ENCODE measurements at places on chromosomes 16 and 17.

GRCh38 chr17:2092253-2092652, 37.4 kb downstream of the HIC1 start:
- no peak for DNase-seq

- no peak for DNase-seq
Observed at GRCh38 chr16:952321-952720, 18.5 kb downstream of the LMF1 start.

DNA sequence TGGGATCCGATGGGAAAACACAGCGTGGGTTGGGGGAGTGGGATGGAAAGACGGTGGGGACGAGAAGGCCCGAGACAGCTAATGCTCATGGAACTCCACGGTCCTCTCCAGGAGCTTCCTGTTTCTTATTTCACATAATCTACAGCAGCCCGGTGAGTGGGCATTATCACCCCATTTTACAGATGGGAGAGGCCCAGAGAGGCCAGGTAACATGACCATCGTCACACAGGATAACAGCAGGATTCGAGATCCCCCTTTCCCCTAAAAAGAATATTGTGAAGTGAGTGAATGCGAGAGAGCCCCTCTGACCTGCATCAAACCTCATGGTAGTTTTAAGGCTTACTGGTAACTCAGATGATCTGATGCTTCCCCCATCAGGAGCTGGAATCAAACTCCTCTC, 12.0 kb downstream of the CIBAR2 start:
- no peak for DNase-seq

- no peak for DNase-seq
Observed at GRCh38 chr17:8162997-8163977, 539 bp upstream of the VAMP2 start.

GRCh38 chr16:77816293-77816692, 27.9 kb downstream of the VAT1L start:
- DNase-seq: no peak

- no peak for DNase-seq
Observed at GRCh38 chr16:49548325-49548970, 174.8 kb downstream of the C16orf78 start.

GRCh38 chr16:77191259-77191969, 424 bp downstream of the MON1B start:
- DNase-seq: peak; percentile 26

- DNase-seq: no peak
Observed at GRCh38 chr17:8146381-8147140, 5.6 kb downstream of the PER1 start.

GRCh38 chr17:55567240-55568214, 56.3 kb upstream of the SMIM36 start:
- DNase-seq: no peak

DNA sequence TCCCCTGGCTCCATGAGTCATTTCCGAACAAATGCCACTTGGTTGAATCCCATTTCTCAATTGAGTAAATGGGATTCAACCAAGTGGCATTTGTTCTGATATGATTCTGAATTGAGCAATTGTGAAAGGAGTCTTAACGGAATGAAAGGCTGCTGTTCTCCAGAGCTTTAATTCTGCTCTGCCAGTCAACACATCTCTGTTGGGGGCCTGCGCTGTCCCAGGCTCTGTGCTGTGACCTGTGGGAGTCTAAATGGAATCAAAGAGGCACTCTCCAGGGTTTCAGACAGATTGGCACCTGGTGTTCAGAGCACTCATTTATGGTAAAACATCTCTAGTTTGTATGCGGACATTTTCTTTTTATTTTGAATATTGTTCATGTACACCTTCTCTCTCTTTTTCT, 126.2 kb downstream of the WSCD1 start:
- DNase-seq: no peak

- DNase-seq: no peak
Observed at GRCh38 chr17:8502126-8502525, 66.4 kb downstream of the NDEL1 start.

- no peak for DNase-seq
Observed at GRCh38 chr17:250487-251300, 69.2 kb upstream of the DOC2B start.

GRCh38 chr17:68318103-68318991, 27.1 kb downstream of the ARSG start:
- no peak for DNase-seq

DNA sequence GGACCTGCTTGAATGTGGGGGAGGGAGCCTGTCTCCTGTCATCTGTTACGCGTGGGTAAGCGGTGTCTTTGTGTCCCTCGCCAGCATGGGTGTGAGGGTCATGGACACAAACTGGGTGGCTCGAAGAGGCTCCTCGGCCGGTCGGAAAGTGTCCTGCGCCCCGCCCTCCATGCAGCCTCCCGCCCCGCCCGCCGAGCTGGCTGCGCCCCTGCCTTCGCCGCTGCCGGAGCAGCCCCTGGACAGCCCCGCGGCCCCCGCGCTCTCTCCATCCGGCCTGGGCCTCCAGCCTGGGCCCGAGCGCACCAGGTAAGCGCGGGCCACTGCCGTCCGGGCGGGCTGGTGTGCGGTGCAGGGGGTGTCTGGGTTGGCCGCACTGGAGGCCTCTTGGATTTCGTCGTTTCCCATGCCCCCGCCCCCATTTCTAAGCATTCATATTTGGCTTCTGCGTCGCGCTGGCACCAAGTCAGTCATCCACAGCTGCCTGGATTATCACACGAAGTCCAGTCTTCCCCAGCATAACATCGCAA, 43.8 kb downstream of the ELAC2 start:
- no peak for DNase-seq

DNA sequence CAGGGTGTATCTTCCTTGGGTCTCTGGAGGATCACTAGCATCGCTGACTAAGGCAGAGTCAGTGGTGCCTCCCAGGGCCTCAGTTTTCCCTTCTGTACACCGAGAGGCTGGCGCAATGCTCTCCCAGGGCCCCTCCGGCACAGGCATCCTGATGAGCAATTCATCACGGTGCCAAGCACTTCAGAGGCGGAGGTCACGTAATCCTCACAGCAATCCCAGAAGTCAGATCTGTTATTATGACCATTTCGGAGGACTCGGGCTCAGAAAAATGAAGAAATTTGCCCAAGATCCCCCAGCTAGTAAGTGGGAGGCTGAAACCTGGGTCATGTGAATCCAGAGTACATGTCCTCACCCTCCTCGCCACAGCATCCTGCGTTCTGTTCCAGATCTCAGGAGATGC, 46.5 kb downstream of the AIPL1 start:
- no peak for DNase-seq

GRCh38 chr17:50519141-50519834, 11.0 kb downstream of the MYCBPAP start:
- no peak for DNase-seq

DNA sequence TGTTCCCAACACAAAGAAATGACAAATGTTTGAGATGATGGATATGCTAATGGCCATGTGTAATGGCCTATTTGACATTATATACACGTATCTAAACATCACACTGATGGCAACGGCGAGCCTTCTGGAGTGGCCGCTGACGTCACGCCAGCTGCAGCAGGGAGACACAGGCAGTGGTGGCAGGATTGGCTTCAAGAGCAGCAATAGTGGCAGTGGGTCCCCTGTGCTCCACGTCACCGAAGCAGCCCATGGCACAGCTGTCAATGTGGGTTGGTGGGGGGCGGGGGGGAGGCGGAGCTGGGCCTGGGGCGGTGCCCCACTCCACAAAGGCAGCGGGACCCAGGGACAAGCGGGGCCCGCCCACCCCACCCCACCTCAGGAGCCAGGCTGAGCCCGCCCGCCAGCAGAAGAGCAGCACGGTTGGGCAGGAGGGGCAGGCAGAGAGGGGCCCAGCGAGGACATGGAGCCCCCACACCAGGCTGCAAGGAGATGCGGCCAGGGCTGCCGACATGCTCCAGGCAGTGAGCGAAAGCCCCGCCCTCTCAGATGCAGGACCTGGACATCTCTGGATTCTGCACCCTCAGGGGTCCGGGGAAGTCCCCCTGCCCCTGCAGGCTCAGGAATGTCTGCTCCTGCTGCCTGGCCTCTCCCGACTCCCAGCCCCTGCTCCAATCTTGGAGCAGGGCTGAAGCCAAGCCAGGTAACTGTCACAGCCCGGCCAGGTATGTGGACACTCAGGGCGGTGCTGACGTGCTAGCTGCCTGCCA, 64.6 kb downstream of the USP32 start:
- DNase-seq: no peak

- no peak for DNase-seq
Observed at GRCh38 chr16:12976496-12976895, 75.1 kb downstream of the SHISA9 start.

GRCh38 chr16:30351586-30352419, 3.3 kb downstream of the CD2BP2 start:
- no peak for DNase-seq

DNA sequence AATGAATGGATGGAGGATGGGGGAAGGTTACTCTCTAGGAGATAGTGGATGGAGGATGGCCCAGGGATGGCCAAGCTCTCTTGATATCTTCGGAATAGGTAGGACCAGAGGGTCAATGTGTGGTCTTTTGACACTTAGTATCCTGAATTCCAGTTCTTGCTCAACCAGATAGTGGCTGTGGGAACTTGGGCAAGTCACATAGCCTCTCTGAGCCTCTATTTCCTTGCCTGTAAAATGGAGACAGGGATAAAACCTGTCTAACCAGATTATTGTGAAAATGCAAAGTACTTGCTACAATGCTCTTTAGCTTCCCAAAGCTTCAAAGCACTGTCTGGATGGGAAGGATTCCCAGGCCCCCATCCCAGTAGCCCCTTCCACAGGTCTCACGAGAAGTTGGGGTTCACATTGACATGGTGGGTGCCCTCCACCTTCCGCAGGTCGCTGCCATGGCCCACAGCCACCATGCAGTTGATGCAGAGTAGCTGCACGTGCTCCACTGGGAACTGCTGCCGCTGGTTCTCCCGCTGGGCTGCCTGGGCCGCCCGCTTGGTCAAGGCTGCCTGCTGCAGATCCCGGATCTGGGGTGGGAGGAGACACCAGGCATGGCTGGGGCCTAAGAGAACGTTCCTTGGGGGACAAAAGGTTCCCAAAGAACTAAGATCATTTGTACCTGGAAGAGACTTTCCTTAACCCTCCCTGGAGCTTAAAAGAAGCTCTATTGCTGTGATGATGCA, 5.1 kb upstream of the ZNF385C start:
- no peak for DNase-seq

DNA sequence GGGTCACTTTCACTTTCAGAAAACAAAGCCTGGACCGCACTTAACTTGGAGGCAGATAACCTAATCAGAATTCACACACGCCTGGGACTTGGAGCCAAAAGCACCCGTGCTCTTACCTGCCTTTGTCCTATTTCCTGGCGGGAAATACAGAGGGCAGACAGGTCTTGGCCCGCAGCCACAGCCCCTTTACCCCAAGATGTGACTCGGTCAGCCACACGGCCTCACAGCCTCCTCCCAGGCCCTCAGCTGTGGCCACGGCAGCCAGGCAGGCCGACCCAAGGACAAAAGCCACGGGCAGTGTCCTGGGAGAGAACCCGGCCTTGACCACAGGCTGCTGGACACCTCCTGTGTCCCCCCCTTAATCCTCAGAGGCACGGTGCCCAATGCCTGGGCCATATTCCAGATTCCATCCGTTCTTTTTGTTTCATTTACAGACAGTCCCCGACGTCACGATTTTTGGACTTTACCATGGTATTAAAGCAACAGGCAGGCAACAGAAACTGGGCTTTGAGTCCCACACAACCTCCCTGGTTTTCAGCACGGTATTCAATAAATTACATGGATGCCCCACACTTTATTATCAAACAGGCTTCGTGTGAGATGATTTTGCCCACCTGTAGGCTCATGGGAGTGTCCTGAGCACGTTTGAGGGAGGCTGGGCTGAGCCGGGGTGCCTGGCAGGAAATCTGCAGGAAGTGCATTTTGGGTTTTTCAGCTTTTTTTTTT, 30.1 kb upstream of the GAA start:
- DNase-seq: no peak

GRCh38 chr16:67995423-67995822, 3.9 kb downstream of the DPEP2 start:
- no peak for DNase-seq

GRCh38 chr17:54348234-54348633, 525.5 kb downstream of the KIF2B start:
- DNase-seq: no peak

DNA sequence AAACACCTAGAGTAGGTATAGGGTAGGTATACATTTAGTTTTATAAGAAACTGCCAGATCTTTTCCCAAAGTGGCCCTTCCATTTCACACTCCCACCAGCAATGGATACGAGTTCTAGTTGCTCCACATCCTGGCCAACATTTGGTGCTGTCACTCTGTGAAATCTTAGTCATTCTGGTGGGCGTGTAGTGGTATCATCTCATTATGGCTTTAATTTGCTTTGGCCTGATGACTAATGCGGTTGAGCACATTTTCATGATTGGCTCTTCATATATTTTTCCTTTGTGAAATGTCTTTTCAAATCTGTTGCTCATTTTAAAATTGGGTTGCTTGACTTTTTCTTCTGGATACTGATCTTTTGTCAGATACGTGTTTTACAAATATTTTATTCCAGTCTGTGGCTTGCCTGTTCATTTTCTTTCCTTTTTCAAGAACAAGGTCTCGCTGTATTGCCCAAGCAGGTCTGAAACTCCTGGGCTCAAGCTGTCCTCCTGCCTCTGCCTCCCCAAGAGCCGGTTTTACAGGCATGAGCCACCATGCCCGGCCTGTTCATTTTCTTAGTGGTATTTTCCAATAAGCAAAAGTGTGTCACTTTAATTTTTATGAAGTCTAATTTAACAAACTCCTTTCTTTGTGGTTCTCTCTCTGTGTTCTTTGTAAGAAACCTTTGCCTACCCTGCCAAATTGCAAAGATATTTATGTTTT, 192.4 kb downstream of the SEC14L1 start:
- no peak for DNase-seq

DNA sequence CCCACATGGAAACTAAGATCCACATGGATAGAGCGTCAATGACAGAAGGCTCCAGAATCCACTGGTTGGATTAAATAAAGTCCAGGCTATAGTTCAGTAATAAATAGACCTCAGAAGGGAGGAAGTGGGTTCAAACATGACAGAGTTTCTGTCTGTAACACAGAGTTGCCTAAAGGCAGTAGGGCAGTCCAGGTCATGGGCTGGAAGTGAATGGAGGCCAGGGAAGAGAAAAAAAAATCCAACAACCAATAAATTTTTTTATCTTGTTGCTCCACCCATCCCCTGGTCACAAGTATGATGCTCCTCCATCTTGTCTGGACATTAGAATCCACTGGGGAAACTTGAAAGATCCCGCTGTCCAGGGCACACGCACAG, 92.4 kb downstream of the RGS9 start:
- no peak for DNase-seq

Data from stimulated activated CD4-positive, alpha-beta T cell treated with anti-CD3 and anti-CD28 coated beads, TNF-alpha, amount 100 ng/mL, for 1 hour (primary cell).